Activated CD4-positive, alpha-beta T cell treated with anti-CD3 and anti-CD28 coated beads, Interleukin-10, Interleukin-2, amounts not matched to agents 100 ng/mL and 50 ng/mL, durations not matched to agents 16 hours and 8 hours (primary cell): ENCODE measurements at places on chromosomes 16 and 17.

GRCh38 chr17:48610282-48611211 lies at the start of gene HOXB7:
Gene HOXB7, minus strand, starts transcription at chr17:48611017. Its CDS starts 99 bp downstream, at chr17:48610918.
- DNase-seq: peak; percentile 68

DNA sequence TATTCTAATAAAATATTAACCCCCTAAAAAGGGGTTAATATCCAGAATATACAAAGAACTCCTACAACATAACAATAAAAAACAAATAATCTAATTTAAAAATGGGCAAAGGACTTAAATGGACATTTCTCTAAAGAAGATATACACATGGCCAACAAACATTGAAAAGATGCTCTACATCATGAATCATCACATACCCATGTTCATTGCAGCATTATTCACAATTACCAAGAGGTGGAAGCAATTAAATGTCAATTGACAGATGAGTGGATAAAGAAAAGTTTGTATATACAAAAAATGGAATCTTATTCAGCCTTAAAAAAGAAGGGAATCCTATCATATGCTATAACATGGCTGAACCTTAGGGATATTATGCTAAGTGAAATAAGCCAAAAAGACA lies 36.8 kb downstream of the CPD start:
- DNase-seq: no peak

DNA sequence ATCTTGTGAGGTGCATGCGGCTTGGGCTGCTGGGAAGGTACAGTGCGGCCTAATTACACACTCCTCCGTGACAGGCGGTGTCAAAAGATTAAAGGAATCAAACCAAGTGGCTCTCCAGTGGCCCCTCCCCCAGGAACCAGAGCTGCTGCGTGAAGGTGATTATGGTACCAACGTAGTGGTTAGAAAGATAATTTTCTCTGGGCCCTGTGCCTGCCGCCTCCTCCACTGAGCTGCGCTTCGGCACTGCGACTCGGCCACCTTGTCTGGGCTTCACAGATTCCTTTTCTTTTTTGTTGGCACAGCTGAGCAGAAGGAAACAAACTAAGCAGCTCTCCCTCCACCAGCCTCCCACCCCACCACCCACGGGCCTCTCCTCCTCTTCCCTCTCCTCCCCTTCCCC lies 113.2 kb upstream of the SDK2 start:
- DNase-seq: no peak

DNA sequence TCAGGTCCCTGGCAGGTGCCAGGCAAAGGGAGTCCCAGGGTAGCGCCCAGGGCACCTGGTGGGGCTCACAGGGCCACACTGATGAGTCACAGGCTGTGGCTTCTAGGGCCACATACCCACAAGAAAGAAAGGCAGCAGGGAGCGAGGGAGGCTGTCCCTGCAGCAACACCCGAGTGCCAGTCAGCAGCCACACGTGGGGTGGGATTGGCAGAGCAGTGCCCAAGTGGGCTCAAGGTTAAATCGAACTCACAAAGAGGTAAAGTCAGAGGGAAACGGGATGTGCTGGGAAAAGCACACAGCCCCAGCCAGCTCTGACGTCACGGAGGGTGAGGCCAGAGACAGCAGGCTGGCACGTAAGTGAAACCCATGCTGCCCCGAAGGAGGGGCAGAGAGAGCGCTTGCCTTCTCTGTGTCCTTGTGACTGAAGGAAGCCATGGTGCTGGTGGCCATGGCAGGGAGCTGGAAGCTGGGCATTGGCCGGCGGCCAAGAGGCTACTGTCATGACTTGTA lies 33.8 kb downstream of the FA2H start:
- DNase-seq: no peak

DNA sequence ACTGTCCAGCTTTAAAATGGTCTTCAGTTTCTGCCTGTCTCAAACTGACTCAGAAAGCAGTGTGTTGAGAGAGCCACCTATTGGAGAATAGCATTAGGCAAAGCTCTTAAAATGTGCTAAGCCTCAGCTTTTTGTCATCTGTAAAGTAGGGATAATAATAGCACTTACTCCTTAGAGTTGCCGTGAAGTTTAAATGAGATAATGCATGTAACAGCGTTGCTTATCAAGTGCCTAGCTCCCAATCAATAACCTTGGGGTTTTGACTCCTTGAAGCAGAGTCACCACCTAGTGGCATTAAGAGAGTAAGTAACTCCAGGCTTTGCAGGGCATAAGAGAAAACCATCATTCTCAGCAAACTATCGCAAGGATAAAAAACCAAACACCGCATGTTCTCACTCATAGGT lies 163.3 kb downstream of the HS3ST2 start:
- peak; percentile 4 for DNase-seq

GRCh38 chr16:82658796-82659195 lies 32.0 kb downstream of the CDH13 start:
- DNase-seq: no peak

DNA sequence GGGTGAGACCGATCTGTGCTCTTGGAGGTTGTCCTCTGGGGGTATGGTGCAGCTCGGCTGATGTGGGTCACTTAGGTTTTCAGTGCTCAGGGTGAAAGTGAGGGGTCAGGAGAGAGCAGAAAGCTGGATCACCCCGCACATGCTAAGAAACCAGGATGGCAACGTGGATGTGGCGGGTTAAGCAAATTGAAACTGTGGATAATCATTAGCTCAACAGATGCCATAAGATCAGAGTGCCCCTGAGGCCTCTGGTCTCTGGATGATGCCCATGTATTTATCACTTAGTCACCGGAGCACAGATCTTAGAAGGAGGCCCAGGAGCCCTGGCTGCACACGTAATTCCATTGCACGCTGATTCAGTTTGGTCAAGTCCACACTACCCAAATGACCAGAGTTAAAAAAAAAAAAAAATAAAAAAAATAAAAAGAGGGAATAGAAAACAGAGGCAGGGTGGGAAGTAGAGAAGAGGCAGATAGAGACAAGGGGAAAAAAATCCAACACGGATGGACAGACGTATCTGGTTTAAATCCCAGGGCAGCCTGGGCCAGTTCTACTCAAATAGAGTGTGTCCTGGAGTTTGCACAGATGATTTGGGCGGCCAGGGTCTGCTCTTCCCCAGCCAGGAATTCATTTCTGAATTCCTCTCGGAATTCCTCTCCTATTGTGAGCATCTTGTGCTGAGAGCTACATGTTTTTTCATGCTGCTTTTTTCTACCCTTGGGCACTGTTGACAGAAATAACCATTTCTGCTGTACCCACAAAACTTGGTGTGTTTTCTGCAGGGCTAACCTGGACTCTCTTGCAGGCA lies 378.3 kb downstream of the CPPED1 start:
- DNase-seq: no peak

GRCh38 chr16:51637770-51638094 lies 486.7 kb upstream of the SALL1 start:
- DNase-seq: no peak

DNA sequence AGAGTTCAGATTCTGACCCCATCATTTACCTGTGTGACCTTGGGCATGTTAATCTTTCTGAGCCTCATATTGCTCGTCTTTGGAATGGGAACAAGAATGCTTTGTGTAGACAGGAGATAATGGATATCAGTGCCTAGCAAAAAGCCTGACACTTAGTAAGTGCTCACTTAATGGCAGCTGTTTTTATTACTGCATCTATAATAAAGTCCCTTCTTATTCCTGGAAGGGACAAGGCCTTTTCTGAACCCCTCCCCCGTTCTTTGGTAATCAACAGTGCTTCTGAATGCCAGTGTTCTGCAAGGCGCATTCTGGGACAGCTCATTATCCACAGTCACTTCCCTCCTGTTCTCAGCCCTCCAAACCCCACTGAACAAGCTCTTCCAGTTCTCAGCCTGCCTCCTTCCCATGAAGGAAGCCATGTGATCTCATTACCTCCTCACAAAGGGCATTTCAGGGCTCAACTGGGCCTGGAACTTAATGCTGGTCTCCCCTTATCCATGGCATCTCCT lies 25.1 kb upstream of the SUPT4H1 start:
- DNase-seq: no peak

- DNase-seq: no peak
Measured at GRCh38 chr16:2191446-2191706, 5.0 kb downstream of the CASKIN1 start.

GRCh38 chr17:54838651-54839421 lies 61.8 kb upstream of the TOM1L1 start:
- no peak for DNase-seq

GRCh38 chr17:14299280-14300141 lies 1.4 kb upstream of the HS3ST3B1 start:
- DNase-seq: no peak

- DNase-seq: no peak
Measured at GRCh38 chr17:49001671-49002070, 4.5 kb downstream of the IGF2BP1 start.

GRCh38 chr17:5788266-5788900 lies 204.1 kb upstream of the NLRP1 start:
- DNase-seq: no peak

- no peak for DNase-seq
Measured at GRCh38 chr16:2987286-2987685, 7.0 kb upstream of the PKMYT1 start.

DNA sequence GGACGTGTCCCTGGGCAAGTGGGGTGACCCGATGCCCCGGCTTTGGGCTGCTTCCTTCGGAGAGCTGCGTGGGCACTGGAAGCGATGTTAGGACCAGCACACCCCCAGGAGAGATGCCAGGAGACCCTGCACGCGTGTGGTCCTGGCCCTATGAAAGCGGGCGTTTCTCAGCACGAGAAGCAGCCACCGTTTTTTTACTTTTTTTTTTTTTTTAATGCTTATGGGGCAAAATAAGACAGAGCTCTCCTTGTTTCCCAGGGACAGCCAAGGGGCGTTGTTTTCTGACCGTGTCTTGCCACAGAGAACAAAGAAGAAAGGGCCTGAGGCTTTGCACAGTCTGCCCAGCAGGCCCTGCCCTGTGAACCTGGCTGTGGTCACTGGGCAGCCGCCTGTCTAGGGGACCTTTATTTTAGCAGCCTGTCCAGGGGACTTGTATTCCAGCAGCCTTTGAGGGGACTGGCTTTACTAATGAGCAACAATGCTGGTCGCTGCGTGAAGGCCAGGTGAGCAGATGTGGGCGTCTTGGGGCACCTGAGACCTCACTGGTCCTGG lies 996 bp downstream of the SLC25A10 start:
- DNase-seq: no peak

DNA sequence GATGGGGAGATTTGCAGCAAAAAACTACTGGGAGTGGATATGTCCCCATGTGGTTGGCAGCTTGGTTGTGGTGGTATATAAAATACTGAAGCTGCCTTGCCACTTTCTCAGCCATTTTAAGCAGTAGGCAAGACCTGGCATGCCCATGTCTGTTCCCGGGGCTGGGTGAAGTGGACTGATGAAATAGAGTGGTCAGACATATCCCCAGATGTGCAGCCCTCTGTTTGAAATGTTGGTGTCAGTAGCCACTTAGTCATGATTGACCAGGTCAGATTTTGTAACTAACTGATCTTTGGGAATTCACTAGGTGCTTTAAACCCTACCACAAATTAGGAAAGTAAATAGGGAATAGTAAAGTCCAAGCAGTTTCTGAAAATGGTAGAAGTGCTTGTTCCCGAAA lies 151.6 kb downstream of the PHKB start:
- DNase-seq: no peak

DNA sequence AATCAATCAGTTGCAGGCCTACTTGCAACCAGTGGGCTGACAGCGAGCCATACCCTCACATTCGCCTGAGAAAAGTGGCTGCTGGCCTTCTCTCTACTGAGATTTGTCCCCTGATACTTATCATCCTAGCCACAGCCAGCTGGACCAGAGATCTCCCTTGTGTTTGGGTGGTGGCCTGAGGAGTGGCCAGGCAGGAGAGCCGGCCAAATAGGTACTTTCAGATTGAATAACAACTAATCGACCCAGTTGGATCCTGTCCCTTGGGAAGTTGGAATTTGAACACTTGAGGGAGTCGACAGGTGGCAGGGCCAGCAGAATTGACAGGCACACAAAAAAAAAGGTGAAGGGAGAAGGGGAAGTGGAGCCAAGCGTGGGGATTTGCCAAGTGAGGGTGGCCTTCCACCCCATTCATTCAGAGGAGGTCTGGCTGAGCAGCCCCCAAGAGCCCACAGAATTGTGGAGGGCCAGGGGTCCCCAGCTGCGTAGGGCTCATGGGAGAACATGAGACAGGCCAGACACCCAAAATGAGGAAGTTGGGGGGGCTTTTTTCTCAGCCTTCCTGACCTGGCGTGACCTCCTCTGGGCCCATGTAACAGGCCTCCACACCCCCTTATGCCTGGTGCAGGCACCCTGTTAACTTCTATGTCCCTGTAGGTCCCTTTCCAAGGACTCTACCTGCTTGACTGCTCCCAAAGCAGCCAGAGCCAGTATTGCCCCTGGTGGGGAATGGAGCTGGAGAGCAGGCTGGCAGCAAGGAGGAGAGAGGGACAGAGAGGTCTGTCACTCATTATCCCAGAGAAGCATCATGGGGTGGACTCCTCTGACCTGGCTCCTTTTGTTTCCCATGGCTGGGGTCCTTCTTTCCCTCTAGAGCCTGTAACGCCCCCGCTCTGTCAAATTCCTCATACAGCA lies 2.9 kb upstream of the RANGRF start:
- no peak for DNase-seq

DNA sequence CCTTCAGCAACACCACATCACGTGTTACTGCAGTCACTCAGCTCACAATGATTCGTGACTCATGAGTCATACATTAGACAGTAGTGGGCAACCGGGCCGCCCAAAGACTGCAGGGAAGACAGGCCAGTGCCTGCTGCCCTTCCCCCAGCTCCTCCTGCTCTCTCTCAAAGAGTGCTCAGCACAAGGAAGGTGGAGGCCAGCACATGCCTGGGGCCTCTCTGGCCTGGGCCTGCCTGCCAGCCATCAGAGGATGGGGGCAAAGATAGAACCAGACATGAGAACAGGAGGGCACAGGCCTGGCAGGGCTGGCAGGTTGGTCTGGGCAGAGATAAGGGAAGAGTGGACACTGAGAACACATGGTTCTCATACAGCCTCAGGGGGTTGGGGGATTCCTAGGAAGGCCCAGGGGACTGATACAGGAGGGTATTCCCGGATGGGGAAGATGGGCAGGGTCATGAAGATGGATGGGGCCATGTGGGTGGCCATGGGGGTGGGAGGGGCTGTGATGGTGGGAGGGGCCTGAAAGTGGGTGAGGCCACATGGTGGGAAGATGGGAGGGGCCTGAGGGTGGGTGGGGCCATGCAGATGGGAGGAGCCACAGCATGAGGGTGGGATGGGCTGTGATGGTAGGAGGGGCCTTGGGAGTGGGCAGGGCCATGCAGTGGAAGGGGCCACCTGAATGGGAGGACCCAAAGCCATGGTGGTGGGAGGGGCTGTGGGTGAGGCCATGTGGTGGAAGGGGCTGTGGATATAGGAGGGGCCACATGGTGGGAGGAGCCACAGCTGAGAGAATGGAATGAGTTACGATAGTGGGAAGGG lies 29.0 kb downstream of the KATNB1 start:
- DNase-seq: peak; percentile 51
